ENCODE measurements at places on chromosomes 16 and 17. TPM values are rescaled to one million over a fixed set of nuclear protein-coding genes. Genes with fewer than 3 reads are reported as not detected.

DNA sequence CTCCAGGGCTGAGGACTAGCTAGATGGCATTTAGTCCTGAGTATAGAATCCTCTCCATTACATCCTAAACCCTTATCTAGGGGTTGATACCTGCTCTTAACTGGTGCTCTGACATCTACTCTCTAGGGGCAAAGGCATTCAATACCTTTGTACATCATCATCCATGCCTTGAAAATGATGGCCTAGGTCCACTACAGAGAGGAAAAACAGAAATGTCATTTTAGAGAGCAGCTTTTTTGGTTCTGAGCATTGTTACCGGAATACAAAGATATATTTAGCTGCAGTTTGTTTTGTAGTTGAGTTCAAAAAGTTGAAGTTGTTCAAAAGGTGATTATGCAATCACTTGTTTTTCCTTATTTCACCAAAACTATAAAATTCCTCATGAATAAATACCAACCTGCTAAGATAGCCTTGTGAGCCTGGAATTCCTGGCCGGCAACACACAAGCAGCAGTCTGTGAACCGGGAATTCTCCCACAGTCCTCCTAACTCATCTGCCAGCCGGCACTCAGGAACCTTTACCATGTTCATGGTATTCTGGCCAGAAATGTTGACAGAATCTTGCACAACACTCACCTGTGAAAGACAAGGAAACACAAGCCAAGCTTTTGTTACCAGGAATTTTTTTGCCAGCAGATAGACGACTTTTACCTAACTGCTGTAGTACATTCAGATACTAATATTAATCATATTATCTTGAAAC, 35.4 kb downstream of the NXPH3 start:
- no peak for DNase-seq

- DNase-seq, result no peak
These were observed 34.4 kb upstream of the USP7 start for GRCh38 chr16:8998108-8998507.

DNA sequence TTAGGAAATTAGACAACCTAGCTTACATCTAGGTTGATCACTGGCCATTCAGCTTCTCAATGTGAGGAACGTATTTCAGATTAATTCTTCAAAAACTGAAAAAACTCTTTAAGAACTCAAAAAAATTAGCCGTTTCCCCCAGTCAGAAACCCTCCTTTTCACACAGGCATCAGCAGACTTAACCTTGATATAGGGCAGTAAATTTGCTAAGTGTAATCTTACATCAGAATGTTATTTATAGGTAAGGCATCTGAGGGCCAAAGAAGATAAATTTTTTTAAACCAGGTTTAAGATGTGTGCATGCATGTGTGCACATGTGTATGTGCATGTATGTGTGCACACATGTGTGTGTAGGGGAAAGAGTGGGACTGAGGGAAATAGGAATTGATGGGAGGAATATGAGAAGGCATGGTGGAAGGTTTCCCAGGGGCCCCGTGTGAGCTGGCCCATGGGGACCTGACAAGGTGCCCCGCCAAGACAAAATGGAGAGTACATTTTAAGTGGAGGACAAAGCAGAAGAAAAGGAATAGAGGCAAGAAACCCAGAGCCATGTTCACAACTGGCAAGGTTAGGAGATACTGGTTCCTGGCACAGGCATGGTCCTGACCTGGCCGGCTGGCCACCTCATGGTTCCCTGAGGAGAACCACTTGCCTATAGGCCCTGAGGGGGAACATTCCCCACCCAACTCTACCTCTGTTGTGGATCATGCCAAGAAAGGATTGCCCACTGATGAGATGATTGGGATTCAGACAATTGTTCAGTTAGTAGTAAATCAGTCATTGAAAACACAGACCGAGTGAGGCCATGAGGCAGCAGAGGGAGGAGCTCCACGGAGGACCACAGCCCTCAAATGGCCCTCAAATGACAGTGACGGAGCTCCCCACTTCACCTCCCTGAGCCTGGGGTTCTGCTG, 33.0 kb downstream of the TEX2 start:
- no peak for DNase-seq

DNA sequence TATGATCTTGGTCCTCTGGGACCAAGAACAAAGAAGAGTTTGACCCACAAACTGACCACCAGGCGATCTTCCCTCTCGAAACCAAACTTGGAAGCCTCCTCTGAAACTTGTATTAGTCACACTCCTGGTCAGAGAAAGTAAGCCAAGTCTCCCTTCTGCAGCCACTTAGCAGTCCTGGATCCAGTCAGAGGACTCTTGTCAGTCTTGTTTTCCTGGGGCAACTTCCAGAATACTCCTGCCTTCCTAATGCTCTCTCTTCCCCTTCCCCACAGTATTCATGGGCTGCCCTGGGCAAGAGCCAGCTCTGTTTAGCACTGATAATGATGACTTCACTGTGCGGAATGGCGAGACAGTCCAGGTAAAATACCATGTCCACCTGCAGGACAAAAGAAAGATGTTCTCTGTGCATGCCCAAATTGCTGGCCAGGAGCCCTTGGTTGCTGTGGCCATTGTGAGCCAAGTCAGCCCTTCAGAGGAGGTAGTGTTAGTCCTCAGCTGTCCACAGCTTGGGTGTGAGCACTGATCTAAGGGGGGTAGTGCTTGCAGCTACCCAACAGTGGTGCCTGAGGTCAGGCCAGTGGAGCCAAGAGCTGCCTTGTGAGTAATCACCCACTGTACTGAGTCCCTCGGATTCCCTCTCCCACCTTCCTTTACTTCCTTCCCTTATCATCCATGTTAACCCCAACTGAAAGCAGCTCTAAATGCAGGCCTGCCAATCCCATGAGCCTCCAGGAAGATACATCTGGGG, 31.2 kb downstream of the CDH3 start:
- no peak for DNase-seq

DNA sequence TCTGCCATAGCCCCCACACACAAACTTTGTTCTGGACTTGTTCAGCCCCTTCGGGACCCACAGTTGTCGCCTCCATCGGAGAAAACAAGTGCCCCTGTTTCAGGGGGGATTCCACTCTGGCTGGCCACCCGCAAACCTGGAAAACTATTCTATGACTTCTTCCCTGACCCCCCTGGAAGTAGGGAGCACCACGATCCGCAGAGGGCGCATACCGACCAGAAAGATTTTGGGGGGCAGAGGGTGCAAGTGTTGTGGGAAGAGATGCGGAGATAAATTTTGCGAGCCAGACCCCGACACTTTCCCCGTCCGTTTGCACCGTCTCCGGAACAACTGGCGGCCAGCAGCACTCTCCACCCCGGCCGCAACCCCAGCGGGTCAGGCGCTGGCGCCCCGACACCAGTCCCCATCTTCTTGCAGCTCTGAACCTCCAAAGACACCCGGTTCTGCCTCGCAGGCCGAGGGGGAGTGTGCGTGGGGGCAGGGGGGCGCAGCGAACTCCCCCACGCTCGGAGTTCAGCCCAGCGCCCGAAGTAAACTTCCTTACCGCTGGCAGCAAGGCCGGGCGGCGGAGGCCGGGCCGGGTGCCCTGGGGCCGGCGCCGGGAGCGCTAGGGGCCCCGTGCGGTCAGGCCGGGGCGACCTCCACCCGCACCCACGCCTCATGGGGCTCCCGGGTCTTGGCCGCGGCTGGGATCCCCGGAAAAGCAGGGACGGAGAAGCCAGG, 744 bp downstream of the SALL1 start:
- DNase-seq, result no peak

DNA sequence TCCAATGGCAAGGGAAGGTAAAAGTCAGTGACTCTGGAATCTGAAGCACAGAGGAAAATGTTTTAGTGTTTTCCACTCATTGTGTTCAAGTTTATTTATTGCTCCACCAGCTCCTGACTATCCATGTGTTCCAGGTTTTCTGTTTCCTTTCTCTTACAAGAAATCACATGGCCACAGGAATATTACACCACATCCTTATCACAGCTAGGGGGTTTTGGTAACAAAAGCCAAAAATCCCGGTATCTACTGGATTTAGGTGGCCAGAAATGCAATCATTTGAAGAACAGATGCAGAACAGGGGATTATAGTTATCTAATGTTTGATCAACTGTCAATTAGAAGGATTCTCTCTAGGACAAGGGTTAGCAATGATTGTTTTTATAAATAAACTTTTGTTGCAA, 47.9 kb downstream of the STH start:
- DNase-seq, result no peak

DNA sequence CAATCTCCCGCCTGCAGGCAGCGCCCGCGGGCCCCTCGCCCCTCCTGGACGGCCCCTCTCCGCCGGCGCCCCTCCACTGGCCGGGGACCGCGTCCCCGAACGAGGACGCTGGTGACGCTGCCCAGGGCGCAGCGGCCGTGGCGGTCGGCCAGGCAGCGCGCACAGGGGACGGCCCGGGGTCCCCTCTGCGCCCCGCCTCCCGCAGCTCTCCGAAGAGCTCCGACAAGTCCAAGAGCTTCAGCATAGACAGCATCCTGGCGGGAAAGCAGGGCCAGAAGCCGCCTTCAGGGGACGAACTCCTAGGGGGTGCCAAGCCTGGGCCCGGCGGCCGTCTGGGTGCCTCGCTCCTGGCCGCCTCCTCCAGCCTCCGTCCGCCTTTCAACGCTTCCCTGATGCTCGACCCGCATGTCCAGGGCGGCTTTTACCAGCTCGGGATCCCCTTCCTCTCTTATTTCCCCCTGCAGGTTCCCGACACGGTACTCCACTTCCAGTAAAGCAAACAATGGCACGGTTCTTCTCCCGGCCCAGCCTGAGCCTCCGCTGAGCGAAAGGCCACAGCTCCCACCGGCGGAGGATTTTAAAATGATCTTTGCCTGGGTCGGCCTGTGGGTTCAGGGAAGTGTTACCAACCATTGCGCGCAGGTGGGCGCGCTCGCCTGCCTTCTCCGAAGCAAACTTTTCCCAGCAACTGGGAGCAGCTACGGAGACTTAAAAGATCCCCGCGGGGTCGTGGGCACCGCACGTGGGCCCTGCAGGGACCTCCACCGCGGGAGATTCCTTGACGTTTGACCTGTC, 1.1 kb downstream of the FOXL1 start:
- DNase-seq, result no peak

RRAD gene
- 298 TPM for total RNA-seq
